Uterus (tissue), 4 donors: ENCODE measurements at places on chromosomes 4 and X. TPM values are rescaled to one million over a fixed set of nuclear protein-coding genes. Genes with fewer than 3 reads are reported as not detected.

- DNase-seq = no peak
- no peaks in the 10 kb centered on the region for H3K4me1 ChIP-seq
- H3K36me3 ChIP-seq = no peaks in the 10 kb centered on the region
- no peak overlapping the region for H3K27ac ChIP-seq
These were observed 54.2 kb downstream of the AWAT2 start for GRCh38 chrX:69995362-69996112.

DNA sequence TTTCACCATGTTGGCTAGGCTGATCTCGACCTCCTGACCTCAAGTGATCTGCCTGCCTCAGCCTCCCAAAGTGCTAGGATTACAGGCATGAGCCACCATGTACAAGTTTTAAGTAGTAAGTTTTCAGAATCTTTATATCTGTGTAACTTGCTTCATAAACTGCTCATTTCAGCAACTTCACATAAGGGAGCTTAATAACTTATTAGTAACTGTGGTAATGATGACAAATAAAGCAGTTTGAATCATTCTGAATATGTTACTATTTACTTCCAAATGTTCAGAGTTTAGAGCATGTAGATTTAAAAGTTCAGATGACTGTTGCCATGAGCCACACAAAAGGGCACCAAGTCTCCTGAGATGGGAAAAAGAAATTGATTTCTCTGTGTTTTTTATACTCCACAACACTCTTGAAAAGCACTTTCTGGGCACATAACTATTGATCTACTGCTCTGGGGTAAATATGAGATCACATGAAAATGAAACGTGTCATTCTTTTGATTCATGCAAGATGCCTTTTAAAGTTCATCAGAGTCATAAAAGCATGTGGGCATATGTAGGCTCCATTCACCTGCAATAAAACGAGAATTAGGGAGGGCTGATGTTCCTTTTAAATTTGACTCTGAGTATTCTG, 14.1 kb upstream of the CA5B start:
- H3K36me3 ChIP-seq = no peaks in the 10 kb centered on the region
- DNase-seq = no peak
- no peak overlapping the region for H3K27ac ChIP-seq
- no peaks in the 10 kb centered on the region for H3K4me1 ChIP-seq

MAGED4B gene
- 31.2 TPM for total RNA-seq

GRCh38 chr4:173057901-173058300, 110.7 kb upstream of the GALNT7 start:
- H3K4me1 ChIP-seq = no peaks in the 10 kb centered on the region
- H3K36me3 ChIP-seq = no peaks in the 10 kb centered on the region
- H3K4me3 ChIP-seq = no peak overlapping the region
- no peaks in the 10 kb centered on the region for H3K27me3 ChIP-seq

GRCh38 chr4:187172340-187172761, 448.7 kb upstream of the FAT1 start:
- no peaks in the 10 kb centered on the region for H3K4me1 ChIP-seq
- no peak overlapping the region for H3K4me3 ChIP-seq
- H3K36me3 ChIP-seq = no peaks in the 10 kb centered on the region
- DNase-seq = no peak
- H3K27ac ChIP-seq = no peak overlapping the region

- no peaks in the 10 kb centered on the region for H3K27me3 ChIP-seq
- no peaks in the 10 kb centered on the region for H3K4me1 ChIP-seq
- no peak overlapping the region for H3K4me3 ChIP-seq
- H3K27ac ChIP-seq = no peak overlapping the region
These were observed 12.1 kb upstream of the PLAC1 start for GRCh38 chrX:134670134-134670924.

ZFX gene
- total RNA-seq = 121 TPM

GRCh38 chr4:120395746-120396145, 329.1 kb upstream of the MAD2L1 start:
- no peaks in the 10 kb centered on the region for H3K36me3 ChIP-seq
- no peaks in the 10 kb centered on the region for H3K4me1 ChIP-seq
- no peaks in the 10 kb centered on the region for H3K27me3 ChIP-seq
- no peak for DNase-seq
- no peak overlapping the region for H3K27ac ChIP-seq
- no peak overlapping the region for H3K4me3 ChIP-seq

DNA sequence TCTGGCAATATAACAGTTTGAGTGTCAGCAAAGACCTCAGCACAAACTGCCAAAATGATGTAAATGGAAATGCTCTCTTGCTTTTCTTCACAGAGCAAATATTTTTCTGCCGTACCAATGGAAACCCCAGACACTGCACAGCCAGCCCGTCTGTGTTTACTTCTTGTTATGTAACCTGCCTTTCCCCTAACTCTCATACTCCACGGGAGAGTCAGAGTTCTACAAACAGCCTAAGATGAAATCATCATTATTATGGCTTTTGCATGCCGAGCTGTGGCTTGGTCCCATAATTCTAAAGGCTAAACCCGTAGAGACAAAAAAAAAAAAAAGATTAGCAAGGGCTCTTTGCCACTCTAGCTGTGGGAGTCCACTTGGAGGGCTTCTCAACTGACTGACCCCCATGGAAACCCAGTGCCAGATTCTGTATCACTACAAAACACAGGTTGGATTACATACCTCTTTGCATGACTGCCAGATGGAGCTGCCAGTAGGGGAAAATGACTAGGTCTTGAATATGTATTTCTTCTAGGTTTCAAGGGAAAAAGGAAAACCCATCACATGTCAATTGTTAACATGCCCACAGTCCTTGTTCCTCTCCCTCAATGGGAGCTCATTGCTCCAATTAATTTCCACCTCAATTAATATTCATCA, 197.2 kb upstream of the CNKSR2 start:
- H3K27ac ChIP-seq = no peak overlapping the region
- no peaks in the 10 kb centered on the region for H3K27me3 ChIP-seq
- H3K4me3 ChIP-seq = no peak overlapping the region
- no peaks in the 10 kb centered on the region for H3K4me1 ChIP-seq
- H3K36me3 ChIP-seq = no peaks in the 10 kb centered on the region
